Hematopoietic multipotent progenitor cell treated with erythropoietin and hydrocortisone succinate and interleukin-3 and kit ligand, for 15 days (in vitro differentiated cells): ENCODE measurements at places on chromosomes 2 and 18.

DNA sequence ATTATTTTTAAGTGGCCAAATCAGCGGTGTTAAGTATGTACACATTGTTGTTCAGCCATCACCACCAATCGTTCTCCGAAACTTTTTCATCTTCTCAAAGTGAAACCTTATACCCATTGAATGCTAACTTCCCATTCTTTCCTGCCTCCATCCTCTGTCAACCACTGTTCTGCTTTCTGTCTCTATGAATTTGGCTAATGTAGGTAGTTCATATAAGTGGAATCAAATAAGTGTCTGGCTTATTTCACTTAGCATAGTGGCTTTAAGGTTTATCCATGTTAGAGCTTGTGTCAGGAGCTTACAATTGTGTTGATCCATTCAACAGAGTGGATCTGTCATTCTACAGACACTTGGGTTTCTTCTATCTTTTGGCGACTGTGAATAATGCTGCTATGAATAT, 192.1 kb downstream of the WDR7 start:
- no peak for DNase-seq

- DNase-seq: no peak
Measured at GRCh38 chr2:3777966-3778365, 74.6 kb downstream of the DCDC2C start.

GRCh38 chr2:19349911-19350677, 8.3 kb downstream of the OSR1 start:
- peak; percentile 45 for DNase-seq

DNA sequence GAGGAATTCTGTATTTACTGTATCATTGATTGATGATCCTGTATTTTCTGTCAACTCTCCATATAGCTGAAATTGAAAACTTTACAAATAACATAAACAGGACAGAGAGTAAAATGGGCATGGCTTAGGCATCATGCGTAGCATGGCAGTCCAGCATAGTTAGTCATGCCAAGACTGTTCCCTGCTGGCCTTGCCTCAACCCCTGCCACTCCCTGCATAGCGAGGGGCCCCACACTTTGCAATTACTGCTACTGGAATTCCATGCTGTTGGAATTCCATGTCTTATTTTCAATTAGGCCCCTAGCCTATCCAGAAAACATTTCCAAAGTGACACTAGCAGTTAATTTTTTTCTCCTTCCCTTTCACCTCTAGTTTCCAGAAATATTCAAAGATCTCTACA, 15.1 kb upstream of the SOX11 start:
- DNase-seq: no peak

GRCh38 chr2:232551776-232552175, 1.3 kb downstream of the EIF4E2 start:
- no peak for DNase-seq

DNA sequence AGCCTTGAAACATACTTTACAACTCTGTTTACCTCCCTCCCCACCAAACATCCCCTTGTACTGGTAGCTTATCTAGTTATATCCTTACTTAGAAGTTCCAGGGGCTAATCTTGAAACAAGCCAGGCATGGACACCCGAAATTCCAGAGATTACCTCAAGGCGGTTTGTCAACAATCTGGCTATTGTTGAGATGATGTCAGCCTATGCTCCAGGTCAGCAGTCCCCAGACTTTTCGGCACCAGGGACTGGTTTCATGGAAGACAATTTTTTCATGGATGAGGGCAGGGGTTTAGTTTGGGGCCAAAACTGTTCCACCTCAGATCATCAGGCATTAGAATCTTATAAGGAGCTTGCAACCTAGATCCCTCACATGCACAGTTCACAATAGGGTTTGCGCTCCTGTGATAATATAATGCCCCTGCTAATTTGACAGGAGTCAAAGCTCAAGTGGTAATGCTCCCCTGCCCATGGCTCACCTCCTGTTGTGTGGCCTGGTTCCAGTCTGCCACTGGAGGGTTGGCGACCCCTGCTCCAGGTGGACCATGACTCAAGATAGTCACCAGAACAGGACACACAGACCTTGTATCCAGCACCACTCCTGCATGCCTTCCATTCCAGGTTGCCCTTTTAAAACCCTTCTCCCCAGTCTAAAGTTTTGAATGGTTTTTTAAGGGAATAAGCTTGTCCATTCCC, 171.2 kb downstream of the SPAG16 start:
- no peak for DNase-seq

DNA sequence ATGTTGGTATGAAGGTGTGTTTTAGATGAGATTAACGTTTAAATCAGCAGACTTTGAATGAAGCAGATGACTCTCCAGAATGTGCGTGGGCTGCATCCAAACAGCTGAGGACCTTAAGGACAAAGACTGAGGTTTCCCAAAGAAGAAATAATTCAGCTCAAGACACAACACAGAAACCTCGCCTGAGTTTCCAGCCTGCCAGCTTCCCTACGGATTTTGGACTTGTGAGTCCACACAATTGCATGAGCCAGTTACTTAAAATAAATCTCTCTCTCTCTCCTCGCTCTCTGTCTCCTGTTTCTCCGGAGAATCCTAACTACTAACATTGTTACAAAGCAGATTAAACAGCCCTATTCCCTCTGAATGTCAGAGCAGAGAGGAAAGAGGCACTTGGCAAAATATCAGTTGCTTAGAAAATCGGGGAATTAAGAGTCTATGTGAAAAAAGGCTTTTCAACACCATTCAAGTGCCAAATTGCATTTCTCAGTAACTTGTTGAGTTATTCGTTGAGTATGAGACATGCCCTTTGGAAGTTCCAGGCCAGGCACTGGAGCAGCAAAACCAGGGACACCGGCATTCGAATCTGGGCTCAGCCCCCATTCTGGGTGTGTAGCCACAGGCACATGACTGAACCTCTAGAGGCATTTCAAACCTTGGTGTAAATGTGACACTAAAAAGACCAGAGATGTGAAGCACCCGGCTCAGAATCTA, 174.6 kb upstream of the PID1 start:
- no peak for DNase-seq

DNA sequence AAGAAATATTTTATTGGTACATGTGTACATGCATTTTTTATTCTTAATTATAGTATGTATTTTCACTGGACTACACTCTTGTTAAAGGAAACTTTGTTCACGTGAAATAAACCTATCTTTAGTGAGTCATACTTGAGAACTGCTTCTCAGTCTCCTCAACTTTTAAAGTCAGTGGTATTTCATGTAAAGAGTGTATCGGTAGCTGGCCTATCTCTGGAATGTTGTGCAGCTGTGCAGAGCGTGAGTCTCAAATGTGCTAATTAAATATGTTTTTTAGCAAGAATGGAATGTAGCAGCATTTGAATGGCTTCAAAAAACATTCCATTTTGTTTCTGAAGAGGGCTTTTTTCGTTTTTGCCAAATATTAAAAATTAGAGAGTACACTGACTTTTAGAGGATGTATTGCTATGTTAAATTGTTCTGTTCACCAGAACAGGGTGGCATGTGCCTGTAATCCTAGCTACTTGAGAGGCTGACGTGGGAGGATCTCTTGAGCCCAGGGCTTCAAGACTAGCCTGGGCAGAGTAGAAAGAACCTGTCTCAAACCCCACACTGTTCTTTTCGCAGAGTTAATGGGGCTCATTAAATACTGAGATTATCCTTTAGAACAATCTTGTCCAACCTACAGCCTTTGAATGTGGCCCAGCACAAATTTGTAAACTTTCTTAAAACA, 14.3 kb downstream of the SPTBN1 start:
- DNase-seq: no peak

GRCh38 chr2:64260817-64261216, 116.6 kb upstream of the PELI1 start:
- no peak for DNase-seq

DNA sequence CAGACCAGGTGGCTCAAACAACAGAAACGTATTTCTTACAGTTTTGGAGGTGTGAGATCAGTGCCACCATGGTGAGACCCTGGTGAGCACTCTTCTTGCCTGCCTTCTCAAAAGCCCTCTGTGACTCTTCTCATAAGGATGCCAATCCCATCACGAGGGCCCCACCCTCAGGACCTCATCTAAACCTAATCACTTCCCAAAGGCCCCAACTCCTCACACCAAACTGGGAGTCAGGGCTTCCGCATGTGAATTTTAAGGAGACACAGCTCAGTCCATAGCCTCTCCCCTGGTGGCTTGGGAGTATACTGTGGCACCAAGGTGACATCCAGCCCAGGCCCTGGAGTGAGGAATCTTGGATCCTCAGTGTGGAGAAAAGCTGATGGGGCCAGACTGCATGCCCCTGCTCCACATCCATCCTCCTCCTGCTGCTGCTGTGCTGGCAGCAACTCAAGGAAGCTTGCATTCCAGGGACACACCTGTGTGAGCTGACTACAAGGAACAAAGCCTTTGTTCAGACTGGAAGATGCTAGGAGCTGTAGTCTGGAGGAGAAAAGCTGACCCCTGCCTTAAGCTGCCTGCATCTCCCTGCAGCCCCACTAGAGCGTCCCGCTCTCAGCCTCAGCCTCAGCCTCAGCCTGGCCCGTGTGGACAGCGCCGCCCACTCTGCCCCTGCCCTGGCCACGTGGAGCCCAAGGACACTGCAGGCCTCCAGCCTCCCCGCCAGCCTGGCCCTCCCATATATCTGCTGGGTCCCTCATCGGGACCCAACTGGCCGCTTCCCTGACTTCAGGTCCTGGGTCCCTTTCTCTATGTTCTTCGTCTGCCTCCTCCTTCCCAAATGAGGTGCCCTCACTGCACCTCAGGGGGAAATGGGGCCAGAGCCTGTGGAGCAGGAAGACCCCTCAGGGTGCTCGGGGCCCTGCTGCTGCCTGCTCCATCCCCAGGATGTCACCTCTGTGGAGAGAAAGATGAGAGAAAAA, 87.8 kb upstream of the RAB6C start:
- no peak for DNase-seq

DNA sequence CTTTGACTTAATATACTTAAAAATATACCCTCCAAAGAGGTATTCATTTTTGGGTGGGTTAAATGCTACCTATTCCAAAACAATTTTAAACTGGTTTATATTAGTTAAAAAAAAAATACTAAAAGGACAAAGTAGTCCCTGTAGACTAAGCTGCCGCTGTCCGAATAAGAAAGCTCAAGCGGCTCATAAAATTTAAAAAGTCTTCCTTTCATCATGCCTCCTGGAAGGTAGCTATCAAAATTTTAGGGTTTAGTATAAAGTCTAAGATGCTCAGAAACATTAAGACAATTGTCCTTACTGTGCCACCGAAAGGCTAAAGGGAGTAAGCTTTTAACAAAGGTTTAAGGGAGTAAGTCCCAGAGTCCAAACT, 440 bp upstream of the UGGT1 start:
- DNase-seq: no peak

- DNase-seq: no peak
Measured at GRCh38 chr2:239630618-239631286, 229.9 kb upstream of the HDAC4 start.

DNA sequence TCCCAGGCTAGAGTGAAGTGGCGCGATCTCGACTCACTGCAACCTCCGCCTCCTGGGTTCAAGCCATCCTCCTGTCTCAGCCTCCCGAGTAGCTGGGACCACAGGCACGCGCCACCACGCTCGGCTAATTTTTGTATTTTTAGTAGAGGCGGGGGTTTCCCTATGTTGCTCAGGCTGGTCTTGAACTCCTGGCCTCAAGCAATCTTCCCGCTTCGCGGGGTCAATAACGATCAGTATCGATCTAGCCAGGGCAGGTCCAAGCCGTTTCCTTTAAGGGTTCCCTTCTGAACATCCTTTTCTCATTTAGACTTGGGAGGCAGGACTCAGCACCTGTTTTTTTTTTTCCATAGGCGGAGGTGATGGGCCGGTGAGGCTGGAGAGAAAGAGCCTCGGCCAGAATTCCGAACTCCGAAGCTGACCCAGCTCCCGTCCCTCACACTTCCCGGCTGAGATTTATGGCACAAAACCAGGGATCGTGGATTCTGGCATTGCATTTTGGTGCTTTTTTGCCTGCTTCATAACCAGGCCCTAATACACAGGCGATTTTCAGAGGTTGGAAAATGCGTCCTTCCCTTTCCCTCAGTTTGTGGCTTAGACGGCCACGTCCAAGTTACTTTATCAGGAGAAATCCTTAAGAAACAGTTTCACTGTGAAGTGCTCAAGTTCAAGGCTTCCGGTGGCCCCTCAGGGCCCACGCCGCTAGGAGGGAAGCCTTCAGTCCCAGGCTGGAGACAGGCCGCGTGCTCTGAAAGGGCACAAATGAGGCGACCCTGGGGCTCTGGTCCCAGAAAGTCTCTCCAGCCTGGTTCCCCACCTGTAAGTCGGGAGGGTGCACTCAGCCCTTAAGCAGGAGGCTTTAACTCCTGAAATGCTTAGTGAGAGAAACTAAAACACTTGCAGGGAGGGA, 998 bp upstream of the SLC66A3 start:
- DNase-seq: no peak

DNA sequence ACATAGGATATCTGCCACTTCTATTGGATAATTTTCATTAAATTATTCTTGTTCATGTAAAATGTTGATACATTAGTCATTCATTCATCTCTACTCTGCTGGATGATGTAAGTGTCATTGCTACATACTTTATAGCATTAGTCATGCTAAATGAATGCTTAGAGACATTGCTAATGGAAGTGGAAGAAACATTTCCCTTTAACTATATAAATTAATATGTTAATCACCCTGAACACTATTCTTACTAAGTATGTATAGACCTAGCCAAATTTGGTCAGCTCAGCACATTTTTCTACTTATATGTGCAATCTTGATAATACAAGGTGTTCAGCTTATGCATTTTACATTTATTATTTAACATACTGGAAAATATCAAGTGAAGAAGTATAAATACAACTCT, 160.2 kb downstream of the DPP4 start:
- no peak for DNase-seq

DNA sequence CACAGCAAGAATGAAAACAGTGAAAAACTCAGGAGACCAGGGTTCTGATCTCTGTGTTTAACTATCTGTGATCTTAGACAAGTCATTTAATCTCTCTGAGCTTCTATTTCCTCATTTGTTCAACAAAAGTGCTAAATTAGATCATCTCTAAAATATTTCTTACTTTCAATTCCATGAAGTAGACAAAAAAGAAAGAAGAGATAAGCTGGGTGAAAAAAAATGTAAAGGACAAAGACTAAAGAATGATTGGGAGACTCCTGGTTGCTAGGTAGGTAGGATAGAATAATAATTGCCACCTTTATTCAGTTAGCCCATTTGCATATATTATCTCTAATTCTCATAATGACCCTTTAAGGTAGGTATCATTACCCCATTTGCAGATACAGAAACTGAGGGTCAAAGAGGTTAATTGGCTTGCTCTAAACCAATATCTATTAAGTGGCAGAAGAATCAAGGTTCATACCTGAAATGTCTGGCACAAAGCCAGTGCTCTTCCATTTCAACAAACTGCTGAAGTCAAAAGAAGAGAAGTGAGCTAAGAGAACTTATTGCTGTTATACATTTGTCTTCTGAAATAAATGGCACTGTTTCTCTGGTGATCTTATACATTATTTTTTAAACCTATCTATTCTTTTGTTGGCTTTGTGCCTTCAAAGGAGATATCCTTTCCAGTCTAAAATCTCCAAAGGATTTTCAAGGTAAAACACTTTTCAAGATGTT, 141.7 kb downstream of the OTX1 start:
- no peak for DNase-seq

GRCh38 chr2:160918906-160919503, 241.2 kb upstream of the TANK start:
- DNase-seq: no peak

GRCh38 chr2:45315861-45316260, 295.2 kb downstream of the SRBD1 start:
- no peak for DNase-seq

- no peak for DNase-seq
Measured at GRCh38 chr2:105741174-105741573, 3.5 kb upstream of the NCK2 start.
